ENCODE measurements at places on chromosomes 2 and 18.

- no peak for DNase-seq
These were observed 117.1 kb upstream of the NXPH2 start for GRCh38 chr2:138897274-138897673.

- DNase-seq = no peak
These were observed 494.8 kb upstream of the SLC39A10 start for GRCh38 chr2:195162194-195162593.

GRCh38 chr2:109125593-109126500 is 3.2 kb upstream of the SH3RF3 start:
- no peak for DNase-seq

DNA sequence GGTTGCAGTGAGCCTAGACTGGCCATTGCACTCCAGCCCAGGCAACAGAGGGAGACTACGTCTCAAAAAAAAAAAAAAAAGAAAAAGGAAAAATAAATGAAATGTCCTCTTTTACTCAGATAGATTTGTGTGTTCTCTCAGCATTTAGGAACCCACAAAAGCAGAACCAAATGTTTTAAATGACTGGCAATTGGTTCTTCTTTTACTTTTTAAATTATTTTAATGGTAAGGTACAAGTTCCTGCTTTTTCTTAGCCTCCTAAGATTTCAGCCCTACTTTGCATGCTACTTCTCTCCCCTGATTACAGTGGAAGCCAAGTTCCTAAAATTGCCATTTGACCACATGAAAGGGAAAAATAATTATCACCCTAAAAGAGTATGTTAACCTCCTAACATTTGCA is 23.5 kb downstream of the SRSF7 start:
- no peak for DNase-seq

DNA sequence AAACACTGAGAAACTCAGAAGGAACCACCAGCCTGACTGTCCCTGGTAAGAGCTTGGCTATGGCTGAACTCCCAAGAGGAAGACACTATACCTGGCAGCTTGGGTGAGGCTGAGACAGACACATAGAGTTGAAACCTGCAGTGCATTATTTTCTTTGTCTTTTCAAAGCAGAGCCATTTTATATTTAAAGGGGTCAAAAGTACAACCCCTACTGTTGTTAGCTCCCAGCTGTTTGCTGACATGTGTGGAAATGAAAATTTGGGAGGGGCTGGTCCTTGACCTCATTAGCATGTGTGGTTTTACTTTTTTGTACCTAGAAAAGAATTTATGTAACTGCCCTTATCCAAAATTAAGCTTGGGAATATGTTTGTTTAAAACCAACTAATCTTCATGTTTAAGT is 309.0 kb downstream of the RPRM start:
- no peak for DNase-seq

- no peak for DNase-seq
These were observed 73.6 kb downstream of the NPAS2 start for GRCh38 chr2:100893392-100894104.

DNA sequence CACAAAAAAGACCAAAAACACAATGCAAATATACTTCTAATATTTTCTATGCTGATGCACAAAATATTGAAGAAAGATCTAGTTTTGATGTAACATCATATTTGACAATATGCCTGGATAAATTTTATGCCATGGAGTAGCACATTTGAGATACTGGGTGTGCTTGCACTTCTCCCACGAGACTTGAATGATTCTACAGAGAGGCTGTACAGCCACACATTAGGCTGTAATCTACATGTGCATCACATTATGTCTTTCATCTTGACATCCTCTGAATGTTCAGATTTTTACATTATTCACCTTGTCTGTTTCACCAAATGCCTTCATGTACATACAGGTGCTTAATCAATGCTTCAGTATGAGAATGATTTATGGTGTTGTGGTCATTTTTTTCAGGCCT is 756.4 kb upstream of the CDH7 start:
- no peak for DNase-seq

GRCh38 chr2:144328938-144329337 is 191.0 kb downstream of the ZEB2 start:
- no peak for DNase-seq

GRCh38 chr18:36279001-36279400 is 18.5 kb upstream of the FHOD3 start:
- no peak for DNase-seq

DNA sequence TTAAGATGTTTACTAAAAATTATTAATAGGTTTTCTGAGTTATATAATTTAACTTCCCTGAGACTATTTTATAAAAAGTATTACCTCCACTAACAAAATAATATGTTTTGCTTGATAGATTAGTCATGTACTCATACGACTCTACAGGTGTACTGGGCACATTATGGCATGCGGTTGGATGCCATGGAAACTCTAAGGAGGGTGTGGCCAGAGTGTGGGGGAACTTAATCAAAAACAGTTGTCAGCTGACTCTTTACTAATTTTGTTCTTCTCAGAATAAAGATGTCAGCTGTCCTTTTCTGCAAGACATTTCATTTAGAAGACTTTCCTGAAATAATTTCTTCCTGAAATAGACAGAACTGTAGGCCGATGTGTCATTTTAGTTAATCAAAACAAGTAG is 228.3 kb upstream of the SIX3 start:
- DNase-seq = no peak

DNA sequence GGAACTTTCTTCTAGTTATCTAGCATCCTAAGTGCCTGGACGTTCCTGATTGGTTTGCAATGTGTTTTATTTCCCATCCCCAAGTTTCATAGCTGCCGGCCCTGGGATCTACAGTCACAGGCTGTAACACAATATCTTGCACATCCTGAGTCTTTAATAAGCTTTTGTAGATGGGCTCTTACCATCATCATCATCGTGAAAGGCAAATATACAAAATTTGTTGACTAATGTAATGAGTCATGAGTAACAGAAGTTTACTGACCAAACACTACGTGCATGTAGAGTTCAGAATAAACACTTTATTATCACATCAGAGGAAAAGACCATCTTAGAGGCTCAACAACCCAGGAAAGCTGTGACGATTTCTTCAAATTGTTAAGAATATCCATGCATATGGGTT is 8.1 kb upstream of the TYMS start:
- DNase-seq = no peak

- DNase-seq = no peak
These were observed 413.0 kb downstream of the PTPRM start for GRCh38 chr18:7980136-7980535.

GRCh38 chr2:144310889-144311608 is 208.9 kb downstream of the ZEB2 start:
- no peak for DNase-seq

- no peak for DNase-seq
These were observed 43.5 kb downstream of the SLC38A11 start for GRCh38 chr2:164911832-164912231.

- DNase-seq = no peak
These were observed 119.1 kb downstream of the BAZ2B start for GRCh38 chr2:159497256-159497655.

DNA sequence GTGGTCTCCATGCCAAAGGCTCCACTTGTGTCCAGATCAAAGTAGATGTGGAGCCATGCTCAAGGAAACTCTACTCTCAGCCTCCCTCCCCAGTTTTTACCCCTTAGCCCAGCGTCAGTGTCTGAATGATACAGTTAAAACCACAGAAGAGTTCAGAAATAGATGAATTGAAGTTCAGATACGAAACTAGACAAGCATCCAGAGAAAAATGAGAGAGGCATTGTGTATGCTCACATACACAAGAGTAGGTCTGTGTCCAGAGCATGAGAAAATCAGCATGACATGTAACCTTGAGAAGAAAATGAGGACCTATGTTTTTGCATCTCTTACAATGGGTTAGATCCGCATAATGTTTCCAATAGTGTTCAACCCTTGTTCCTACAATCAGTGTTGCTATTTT is 612.8 kb upstream of the PKDCC start:
- DNase-seq = no peak

- no peak for DNase-seq
These were observed 30.5 kb downstream of the ANKMY1 start for GRCh38 chr2:240527153-240527750.

DNA sequence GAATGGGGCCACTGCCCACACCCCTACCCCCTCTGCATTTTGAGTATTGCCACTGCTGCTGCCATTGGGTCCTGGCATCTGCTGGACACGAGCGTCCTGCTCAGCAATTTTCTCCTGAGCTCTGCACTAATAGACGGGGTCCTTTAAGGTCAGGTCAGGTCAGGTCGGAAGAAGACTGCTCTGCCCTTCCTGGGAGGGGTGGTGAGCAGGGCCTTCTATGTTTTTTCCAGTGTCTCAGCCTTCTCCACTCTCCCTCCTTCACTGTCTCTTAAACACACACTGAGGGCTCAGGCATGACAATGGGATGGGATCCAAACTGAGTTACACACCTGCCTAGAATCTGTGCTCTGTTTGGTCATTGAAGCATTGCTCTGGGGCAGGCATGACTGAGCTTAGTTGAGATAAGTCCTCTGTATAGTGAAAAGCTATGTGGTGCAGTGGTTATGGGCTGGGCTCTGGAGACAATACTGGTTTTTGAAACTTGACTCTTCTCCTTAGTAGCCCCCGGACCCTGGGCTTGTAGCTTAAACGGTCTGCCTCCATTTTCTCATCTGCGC is 10.6 kb downstream of the MYO1B start:
- no peak for DNase-seq

GRCh38 chr2:52810460-52810859 is 957.1 kb upstream of the CHAC2 start:
- DNase-seq = no peak

GRCh38 chr2:104746299-104746698 is 107.6 kb upstream of the POU3F3 start:
- DNase-seq = no peak

DNA sequence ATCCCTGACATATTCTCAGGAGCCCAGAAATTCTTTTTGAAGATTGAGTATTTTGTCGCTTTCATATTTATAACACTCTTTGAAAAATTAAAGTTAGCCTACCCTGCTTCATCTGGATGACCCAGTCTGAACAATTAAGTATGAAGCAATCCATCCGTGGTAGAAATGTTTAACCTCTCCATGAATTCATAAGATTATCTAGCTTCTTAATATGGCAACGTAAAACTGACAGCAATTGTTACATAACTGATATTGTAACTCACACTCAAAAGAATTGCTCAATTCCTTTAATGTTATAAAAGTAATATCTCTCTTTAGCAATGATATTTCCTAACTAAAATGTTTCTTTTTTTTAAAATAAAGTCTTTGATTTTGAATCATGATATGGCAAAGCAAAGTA is 7.2 kb upstream of the ABCA12 start:
- no peak for DNase-seq

GRCh38 chr2:108629417-108629816 is 89.9 kb upstream of the RANBP2 start:
- no peak for DNase-seq

DNA sequence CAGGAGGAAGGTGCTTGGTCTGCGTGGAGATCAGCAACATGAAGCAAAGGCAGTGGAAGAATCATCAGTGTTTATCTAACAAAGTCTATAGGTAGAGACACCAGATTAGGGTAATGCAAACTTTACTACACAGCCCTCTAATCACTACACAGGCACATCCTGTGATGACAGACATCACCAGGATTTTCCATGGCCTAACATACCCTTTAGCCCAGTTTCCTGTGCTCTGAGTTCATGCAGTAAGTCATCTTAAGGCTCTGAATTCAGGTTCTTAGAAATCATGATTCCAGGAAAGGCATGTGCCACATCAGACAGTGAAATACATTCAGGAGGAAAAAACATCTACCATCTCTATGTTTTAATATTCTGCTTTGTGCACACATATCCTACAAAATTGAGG is 708.5 kb upstream of the SLC8A1 start:
- DNase-seq = no peak

GRCh38 chr18:35345460-35345921 is 1.3 kb upstream of the ZNF24 start:
- DNase-seq = no peak

- DNase-seq = no peak
These were observed 481.1 kb downstream of the CBLN2 start for GRCh38 chr18:72063001-72063400.

DNA sequence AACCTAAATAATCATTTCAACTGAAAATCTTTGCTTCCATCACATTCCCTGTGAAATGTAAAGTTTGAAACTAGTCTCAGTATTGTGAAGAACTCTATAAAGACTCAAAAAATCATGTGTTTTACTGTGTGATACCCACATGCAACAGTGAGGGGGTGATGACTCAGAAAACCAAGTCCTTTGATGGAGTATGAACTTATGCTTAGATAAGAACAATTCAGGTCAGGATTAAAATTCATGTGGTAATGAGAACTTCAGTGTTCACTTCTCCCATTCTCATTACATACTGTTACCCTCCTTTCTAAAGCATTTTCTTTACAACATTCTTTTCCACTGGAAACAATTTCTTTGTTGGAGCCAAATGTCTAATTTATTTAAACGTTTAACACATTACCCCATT is 360.2 kb downstream of the FSIP2 start:
- DNase-seq = no peak

GRCh38 chr2:226699321-226699720 is 100.3 kb downstream of the IRS1 start:
- no peak for DNase-seq

GRCh38 chr2:120464448-120464931 is 118.6 kb downstream of the INHBB start:
- no peak for DNase-seq

GRCh38 chr18:1994471-1994870 is 576.8 kb downstream of the METTL4 start:
- DNase-seq = no peak

DNA sequence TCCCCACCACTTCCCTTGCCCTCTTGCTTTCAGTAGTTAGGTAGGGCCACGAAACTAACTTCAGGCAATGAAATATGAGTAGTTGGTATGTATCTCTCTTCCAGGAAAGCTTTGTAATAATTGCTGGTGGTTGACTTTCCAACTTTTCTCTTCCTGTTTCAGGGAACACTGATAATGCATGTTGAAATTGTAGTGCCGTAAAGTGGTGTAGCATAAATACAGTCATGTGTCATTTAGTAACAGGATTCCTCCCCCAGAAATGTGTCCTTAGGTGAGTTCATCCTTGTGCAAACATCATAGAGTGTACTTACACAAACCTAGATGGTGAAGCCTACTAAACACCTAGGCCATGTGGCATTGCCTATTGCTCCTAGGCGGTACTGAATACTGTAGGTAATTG is 429.2 kb downstream of the PID1 start:
- DNase-seq = no peak

- DNase-seq = no peak
These were observed 49.5 kb upstream of the SP3 start for GRCh38 chr2:174014699-174015070.

GRCh38 chr2:117523267-117523666 is 291.2 kb upstream of the DDX18 start:
- DNase-seq = no peak

- DNase-seq = no peak
These were observed 104.8 kb downstream of the NOL10 start for GRCh38 chr2:10584843-10585475.

GRCh38 chr18:44062345-44062744 is 618.3 kb upstream of the SETBP1 start:
- no peak for DNase-seq

- DNase-seq = no peak
These were observed 780.8 kb upstream of the GCFC2 start for GRCh38 chr2:76491503-76491902.

All from activated CD8-positive, alpha-beta memory T cell treated with anti-CD3 and anti-CD28 coated beads for 1 hour (primary cell).